Sciatic nerve (tissue), 2 donors: ENCODE measurements at places on chromosomes 3 and 15. TPM values are rescaled to one million over a fixed set of nuclear protein-coding genes. Genes with fewer than 3 reads are reported as not detected.

Gene CRABP1
- total RNA-seq = 28.8 TPM

Gene PLCB2
- total RNA-seq = 43.4 TPM

- no peak for DNase-seq
These were observed 337.8 kb upstream of the DNAJC19 start for GRCh38 chr3:181327349-181327748.

DNA sequence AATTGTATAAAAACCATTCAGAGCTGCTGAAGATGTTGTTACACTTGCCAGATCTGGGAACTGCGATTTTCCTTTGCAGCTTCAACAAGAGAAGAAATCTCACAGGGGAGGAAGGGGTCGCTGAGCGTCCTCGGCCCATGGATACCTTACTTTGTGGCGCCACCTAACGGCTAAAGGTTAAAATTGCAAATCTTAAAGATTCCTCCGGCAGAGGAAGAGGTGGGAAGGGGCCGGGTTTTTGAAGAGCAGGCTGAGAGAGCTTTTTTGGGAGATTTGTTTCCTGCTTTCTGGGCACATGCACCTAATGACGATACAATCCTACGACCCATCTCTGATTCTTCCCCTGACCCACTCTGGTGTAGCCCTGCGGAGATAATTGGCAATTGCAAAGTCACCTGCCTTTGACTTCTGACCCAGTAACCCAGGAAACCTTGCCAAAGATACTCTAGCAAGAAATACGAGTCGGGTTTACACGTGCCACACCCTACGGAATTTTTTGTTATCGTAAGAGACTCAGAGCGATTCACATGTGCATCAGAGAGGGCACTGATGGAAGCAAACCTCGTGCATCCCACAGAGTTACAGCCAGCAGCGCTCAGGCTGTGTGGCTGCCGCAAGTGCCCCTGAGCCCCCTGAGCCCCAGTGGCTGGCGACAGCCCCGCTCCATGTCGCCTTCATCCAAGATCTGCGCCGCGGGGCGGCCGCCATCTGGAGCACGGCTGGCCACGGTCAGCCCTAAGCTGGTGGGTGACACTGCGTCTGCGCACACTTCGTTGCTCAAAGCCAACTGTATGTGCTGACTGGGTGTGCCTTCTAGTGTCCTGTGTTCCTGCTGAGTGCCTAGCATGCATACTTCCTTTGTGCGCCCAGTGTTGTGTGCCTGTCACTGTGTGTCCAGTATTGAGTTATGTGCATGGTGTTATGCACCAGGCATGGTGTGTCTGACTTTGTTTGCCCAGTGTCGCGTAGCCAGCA, 55.2 kb upstream of the CHRNA7 start:
- no peak for DNase-seq

GRCh38 chr3:182303169-182303568, 490.1 kb upstream of the ATP11B start:
- no peak for DNase-seq

DNA sequence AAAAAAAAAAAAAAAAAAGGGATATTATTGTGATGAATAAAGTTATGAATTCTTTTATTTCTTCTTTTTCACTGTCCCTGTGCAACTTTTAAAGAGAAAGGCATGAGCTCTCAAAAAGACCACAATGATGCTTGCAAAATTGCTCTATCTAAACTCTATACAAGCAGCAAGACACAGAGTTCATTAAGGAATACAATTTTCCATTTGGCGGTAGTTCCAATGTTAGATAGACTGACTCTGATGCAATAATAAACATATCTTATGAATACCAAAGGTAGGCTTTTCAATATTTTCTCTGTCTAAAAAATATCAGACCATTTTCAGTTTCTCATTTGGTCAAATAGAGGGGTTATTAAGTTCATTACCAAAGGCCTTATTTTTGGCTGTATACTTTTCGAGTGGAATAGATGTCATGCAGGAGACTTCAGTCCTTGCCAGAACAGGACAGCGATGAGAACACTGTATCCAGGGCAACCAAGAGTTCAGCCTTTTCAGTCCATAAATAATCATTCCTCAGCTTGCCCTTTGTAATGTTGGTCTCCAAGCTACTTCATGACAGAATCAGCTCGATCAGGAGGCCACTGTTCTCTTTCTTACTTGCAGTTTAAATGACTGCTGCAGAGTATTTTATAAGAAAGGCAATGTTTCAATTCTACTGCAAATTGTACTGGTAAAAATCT, 162.9 kb upstream of the FAM3D start:
- DNase-seq = no peak

Gene GHSR
- not detected for total RNA-seq
